Activated CD4-positive, alpha-beta T cell treated with anti-CD3 and anti-CD28 coated beads for 36 hours (primary cell): ENCODE measurements at places on chromosomes 11 and 22.

DNA sequence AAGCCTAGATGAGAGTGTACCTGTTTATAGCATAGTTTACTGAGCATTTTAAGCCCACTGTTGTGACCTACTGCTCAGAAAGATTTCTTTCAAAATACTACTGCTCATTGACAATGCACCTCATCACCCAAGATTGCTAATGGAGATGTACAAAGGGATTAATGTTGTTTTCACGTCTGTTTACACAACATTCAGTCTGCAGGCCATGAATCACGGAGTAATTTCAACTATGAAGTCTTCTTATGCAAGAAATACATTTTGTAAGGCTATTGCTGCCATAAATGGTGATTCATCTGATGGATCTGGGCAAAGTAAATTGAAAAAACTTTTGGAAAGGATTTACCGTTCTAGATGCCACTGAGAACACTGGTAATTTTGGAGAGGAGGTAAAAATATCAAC is 112.9 kb downstream of the KIF18A start:
- no peak for DNase-seq

- no peak for DNase-seq
These were observed 997 bp downstream of the TST start for GRCh38 chr22:37018086-37018814.

GRCh38 chr11:60389279-60389910 is 6.9 kb upstream of the MS4A14 start:
- DNase-seq: no peak

DNA sequence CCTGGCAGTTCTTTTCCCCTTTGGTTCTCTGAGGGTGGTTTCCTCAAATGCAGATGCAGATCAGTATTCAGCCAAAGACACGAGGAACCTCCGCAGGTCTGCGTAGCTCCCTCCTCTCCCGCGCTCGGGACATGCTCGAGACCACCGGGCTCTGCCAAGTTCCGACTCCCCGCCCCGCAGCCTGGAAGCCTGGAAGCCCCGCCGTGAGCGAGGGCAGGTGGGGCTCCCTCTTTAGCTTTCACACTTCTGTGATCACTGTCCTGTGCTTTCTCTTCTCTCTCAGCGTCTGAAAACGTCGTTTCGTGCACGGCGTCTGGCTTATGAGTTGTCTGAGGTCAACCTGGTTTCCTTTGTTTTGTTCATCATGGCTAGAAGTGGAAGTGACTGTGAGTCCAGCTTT is 26.6 kb downstream of the ZBED4 start:
- DNase-seq: peak; percentile 45

DNA sequence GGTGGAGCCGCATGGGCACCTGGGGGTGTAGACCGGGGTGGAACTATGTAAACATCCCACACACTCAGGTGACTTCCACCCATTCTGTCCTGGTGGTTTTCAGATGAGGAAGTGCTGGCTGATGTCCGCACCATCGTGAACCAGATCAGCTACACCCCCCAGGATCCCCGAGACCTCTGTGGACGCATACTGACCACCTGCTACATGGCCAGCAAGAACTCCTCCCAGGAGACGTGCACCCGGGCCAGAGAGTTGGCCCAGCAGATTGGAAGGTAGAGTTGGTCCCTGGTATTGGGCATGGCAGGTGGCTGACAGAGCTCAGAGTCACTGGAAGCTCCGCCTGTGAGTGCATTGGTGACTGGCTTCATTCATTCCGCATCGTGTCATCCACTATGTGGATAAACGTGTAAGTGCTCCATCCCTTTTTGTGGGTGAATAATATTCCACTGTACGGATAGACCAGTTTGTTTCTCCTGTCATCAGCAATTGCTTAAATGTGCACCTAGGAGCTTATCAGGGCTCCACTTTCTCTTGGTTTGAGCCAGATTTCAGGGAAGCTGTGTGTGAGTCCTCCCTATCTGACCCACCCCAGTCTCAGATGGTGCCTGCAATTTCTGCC is 29.9 kb downstream of the NADSYN1 start:
- DNase-seq: no peak

- DNase-seq: no peak
These were observed 1336.2 kb downstream of the BRD1 start for GRCh38 chr22:48491451-48491941.

- DNase-seq: no peak
These were observed 1089.1 kb downstream of the TBC1D22A start for GRCh38 chr22:47851586-47851985.

DNA sequence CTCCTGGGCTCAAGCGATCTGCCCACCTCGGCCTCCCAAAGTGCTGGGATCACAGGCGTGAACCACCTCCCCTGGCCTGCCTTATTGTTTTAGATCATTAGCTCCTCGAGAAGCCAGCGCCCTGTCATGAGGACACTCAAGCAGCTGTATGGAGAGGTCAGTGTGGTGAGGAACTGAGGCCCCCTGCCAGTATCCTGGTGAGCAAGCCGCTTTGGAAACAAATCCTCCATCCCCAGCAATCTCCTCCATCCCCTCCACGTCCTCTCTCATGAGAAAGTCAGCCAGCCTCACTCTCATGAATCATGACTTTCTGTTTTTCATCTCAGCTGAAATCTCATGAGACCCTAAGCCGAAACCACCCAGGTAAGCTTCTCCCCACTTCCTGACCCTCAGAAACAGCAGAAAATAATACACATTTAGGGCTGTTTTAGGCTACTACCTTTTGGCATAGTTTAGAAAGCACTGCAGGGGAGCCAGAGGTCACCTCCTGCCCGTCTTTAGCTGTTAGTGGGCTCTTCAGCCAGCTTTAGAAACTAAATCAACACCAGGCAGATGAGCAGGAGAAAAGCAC is 56.0 kb downstream of the CTTN start:
- DNase-seq: no peak

GRCh38 chr11:11512929-11513328 is 108.9 kb downstream of the GALNT18 start:
- DNase-seq: no peak

DNA sequence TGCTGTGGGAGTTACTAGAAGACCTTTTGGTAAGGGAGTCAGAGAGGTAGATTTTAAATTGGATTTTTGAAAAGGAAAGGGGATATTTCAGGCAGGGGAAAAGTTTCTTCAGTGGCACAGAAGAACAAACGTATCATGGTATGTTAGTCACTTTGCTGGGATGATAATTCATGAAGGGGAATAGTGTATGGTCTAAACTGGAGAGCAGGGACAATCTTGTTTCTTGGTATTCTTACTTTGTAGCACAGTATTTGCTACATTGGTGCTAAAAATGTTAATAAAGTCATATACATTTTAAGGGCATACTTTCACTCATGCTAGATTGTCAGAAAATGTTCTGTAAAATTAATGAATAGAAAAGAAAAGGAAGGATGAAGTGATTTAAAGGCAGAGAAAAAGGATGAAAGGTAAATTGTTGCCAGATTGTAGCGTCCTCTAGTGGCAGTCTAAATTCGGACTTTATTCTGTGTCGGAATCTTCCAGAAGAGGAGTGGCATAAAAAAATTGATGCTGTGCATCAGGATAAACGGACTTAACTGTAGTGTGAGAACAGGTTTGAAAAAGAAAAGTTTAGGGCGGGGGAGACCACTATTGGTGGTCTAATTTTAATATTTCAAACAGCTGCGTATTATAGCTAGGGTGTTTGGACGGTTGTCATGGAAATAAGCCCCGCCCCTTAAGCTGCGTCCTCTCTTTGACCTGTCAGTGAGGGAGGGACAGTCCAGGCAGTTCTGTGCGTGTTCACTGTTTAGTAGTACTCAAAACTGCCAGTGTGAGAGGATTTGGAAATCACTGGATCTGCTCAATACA is at the start of gene BCO2:
TSS of gene BCO2 (plus strand) at position 724 of the 810 bp plus-strand sequence. CDS start 90 bp downstream, outside the sequence.
- DNase-seq: peak; percentile 70

DNA sequence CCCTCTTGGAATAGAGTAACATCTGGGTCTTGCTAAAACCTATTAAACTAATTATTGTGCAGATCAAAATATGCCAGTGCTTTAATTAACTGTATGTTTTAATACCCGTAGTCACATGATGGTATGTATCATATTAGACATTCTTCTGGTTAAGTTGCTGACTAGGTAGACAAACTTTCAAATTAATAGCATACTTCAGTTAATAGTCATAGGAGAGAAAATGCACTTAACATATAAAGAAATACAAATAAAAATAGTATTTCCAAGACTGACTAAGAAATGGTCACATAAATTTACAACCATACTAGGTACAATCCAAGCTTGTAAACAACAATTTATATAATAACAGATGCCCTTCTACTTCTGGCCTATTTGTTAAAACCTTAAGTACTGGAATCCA is 7.6 kb upstream of the EXPH5 start:
- no peak for DNase-seq

DNA sequence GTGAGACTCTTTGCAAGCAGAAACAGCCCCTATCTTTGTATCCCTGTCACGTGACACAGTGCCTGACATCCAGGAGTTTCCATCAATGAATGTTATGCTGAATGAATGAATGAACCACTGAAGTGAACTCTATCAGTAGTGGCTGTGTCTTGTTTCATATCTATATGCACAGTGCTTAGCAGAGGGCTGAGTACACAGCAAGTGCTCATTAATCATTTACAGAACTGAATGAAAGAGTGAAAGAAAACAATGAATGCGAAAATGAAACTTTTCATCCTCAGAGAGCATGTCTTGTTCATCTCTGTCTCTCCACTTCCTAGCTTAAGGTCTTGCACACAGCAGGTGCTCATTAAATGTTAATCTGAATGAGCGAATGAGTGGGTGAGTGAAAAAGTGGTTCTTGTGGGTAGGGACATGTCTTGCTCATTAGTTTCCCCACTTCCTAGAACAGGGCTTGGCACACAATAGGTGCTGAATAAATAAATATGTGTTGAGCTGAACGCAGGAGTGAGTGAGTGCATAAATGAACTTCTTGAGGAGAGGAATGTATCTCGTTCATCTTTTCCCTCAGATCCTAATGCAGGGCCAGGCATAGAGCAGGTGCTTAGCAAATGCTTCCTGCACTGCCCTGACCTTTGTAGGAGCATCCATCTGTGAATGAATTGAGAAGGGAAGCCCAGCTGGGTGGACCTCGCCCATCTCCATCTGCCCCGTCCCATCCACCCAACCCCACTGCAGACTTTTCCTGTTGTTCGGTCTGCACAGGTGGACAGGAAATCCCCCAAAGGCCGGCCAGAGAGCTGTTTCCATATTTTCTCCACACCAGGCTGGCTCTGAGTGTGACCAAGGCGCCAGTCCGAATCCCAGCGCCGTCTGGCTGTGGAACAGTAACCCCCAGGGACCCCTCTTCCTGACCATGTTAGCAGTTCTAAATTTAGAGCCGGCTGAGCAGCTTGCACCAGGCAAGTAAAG is 113.4 kb upstream of the CRYBB3 start:
- DNase-seq: peak; percentile 49

DNA sequence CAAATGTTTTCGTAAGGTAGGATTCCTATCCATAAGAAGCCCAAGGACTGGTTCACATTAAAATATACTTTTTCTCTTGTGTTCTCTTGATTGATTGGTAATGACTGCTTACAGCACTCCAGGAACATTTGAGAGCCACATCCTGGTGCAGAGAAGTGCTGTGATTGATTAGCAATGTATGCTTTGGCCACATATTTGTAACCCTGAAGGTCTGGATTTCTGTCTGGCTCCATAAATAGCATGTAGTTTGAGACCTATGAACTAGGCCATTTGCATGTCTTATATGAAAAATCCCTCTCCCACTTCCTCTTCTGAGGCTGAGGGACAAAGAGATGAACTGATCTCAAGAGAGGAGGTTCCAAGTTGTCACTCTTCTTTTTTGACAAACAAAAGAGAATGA is 49.3 kb upstream of the CD44 start:
- DNase-seq: no peak

GRCh38 chr11:68264741-68265540 is 6.8 kb downstream of the C11orf24 start:
- DNase-seq: no peak

GRCh38 chr11:133504906-133505305 is 27.4 kb downstream of the OPCML start:
- no peak for DNase-seq

GRCh38 chr22:44670220-44670988 is 31.6 kb upstream of the PRR5 start:
- DNase-seq: no peak

- DNase-seq: no peak
These were observed 235.0 kb downstream of the TTC28 start for GRCh38 chr22:28444659-28445058.

DNA sequence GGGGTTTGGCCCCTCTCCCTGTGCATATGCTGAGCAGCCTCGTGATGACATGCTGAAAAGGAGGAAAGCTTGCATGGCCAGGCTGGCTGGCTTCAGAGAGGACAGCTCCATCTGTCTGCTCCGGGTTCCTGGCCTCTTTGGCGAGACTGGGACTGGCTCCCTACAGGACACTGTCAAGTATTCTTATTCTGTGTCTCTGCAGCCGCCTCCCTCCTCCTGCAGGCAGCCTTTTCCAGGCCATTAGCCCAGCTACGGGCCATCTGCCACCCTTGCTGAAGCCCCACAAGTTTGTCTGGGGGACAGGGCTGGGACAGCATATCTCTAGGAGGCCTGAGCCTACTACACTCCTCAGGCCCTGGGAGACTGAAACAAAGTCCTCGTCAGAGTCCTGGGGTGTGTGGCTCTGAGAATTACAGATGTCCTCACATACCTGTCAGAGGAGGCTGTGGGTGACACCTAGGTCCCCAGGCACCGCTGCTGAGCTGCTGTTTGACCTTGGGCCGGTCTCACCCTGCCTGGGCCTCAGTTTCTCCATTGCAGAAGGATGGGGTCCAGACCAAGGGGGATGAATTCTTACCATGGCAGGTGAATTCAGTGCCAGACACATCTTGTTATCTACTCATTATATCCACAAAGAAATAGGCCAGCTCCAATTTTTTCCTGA is 11.0 kb downstream of the MRGPRG start:
- no peak for DNase-seq

- no peak for DNase-seq
These were observed 126.0 kb upstream of the TTC12 start for GRCh38 chr11:113188371-113188834.

DNA sequence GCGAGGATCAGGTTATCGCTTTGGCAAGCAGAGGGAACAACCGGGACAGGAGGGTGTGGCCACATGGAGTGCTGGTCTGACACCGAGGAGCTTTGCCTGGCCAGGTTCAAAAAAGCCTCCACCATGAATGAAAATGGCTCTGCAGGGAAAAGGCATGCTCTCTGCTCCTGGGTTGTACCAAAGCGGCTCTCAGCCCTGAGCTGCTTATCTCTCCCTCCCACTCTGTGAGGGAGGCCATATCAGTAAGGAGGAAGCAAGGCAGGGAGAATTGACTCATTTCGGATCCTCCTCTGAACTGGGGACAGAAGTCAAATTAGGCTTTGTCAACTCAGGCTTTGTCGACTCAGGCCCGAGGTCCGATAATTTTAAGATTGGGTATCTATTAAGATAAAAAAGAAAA is 82.9 kb upstream of the CRTAM start:
- no peak for DNase-seq

GRCh38 chr11:119262668-119263351 is 54.1 kb downstream of the MCAM start:
- DNase-seq: no peak

- no peak for DNase-seq
These were observed 113.7 kb upstream of the NECTIN1 start for GRCh38 chr11:119842731-119843130.

- no peak for DNase-seq
These were observed 38.1 kb upstream of the KCNQ1OT1 start for GRCh38 chr11:2737866-2738265.
